ENCODE measurements at places on chromosomes 16 and 17. TPM values are rescaled to one million over a fixed set of nuclear protein-coding genes. Genes with fewer than 3 reads are reported as not detected.
A peak's percentile ranks its signal among the peaks of the same experiment; 100 is the strongest.

Gene CPHXL2
- not detected for total RNA-seq

Gene CMIP
- 17.3 TPM for total RNA-seq

DNA sequence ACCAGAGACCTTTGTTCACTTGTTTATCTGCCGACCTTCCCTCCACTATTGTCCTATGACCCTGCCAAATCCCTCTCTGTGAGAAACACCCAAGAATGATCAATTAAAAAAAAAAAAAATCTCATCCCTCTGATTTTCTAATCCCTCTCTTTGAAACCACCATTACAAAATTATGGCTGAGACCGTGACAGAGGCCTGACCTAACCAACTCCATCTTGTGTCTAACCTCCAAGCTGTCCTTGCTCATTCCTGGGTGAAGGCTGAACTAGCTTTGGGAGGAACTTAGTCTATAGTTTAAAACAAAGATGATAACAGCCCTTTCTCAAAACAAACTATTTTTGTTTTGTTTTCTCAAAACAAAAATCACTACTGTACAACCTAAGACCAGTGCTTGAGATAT is 474.5 kb downstream of the TMEM114 start:
- no peaks in the 10 kb centered on the region for H3K4me1 ChIP-seq
- H3K27me3 ChIP-seq: no peaks in the 10 kb centered on the region
- no peaks in the 10 kb centered on the region for H3K36me3 ChIP-seq
- no peak overlapping the region for H3K4me3 ChIP-seq
- H3K27ac ChIP-seq: no peak overlapping the region
- DNase-seq: no peak

Gene HSD17B1
- total RNA-seq: 0.56 TPM

Gene ITGAX
- total RNA-seq: 2.3 TPM

DNA sequence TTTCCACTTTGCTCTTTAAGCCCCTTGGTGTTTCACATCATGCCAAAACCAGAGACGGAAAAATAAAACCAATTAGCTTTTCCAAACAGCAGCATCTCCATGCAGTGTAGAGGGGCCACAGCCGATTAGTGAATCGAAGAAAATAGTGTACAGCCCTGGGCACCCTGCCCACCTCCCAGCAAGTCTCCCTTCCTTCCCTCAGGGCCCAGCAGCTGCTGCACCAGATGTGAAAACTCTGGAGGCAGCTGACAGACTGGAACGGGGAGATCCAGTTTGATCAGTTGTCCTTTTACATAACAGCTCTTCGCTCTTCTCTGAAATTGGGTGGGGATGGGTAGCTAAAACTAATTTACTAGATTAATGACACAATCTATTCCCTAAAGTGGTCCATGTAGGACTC is 19.3 kb downstream of the TMEM11 start:
- DNase-seq: peak; percentile 67
- H3K4me1 ChIP-seq: peaks cover 31% of the 10 kb centered on the region
- no peaks in the 10 kb centered on the region for H3K27me3 ChIP-seq
- no peak overlapping the region for H3K4me3 ChIP-seq
- no peak overlapping the region for H3K27ac ChIP-seq

GRCh38 chr17:5352681-5353289 is 66.7 kb downstream of the NUP88 start:
- no peak for DNase-seq
- no peak overlapping the region for H3K4me3 ChIP-seq
- peaks cover 7% of the 10 kb centered on the region for H3K4me1 ChIP-seq

GRCh38 chr16:89452241-89452640 is 38.1 kb downstream of the ANKRD11 start:
- H3K27me3 ChIP-seq: no peaks in the 10 kb centered on the region
- H3K27ac ChIP-seq: no peak overlapping the region
- H3K4me1 ChIP-seq: peaks cover 27% of the 10 kb centered on the region
- no peaks in the 10 kb centered on the region for H3K36me3 ChIP-seq

- no peaks in the 10 kb centered on the region for H3K4me1 ChIP-seq
- H3K27me3 ChIP-seq: peaks cover 77% of the 10 kb centered on the region
- no peaks in the 10 kb centered on the region for H3K36me3 ChIP-seq
- DNase-seq: no peak
These were observed 2.4 kb downstream of the SKAP1 start for GRCh38 chr17:48427598-48427997.

Gene NEK8
- total RNA-seq: 1.2 TPM

DNA sequence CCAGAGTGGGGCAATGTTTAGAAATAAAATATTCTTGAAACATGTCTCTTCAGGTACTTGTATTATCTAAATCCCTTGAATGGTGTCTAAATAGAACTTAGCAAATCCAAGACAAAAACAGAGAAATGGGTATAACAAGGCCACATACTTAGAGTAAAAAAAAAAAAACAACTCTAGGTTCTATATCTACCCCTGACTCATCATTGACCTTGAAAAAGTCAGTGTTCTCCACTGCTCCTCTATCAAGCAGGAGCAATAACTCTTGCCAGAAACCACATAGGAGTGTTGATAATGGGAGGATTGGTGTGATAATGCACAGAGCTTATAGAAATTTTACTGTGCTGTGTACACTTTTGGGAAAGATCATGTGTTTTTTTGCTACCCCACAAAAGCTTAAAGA is 296.6 kb upstream of the PMFBP1 start:
- no peak overlapping the region for H3K4me3 ChIP-seq
- H3K36me3 ChIP-seq: no peaks in the 10 kb centered on the region
- no peak for DNase-seq
- no peak overlapping the region for H3K27ac ChIP-seq
- H3K27me3 ChIP-seq: no peaks in the 10 kb centered on the region

Gene C17orf50
- not detected for total RNA-seq

GRCh38 chr17:58079300-58080033 is 3.8 kb upstream of the DYNLL2 start:
- no peaks in the 10 kb centered on the region for H3K27me3 ChIP-seq
- no peak overlapping the region for H3K4me3 ChIP-seq
- DNase-seq: no peak
- peaks cover 4% of the 10 kb centered on the region for H3K4me1 ChIP-seq
- no peaks in the 10 kb centered on the region for H3K36me3 ChIP-seq

DNA sequence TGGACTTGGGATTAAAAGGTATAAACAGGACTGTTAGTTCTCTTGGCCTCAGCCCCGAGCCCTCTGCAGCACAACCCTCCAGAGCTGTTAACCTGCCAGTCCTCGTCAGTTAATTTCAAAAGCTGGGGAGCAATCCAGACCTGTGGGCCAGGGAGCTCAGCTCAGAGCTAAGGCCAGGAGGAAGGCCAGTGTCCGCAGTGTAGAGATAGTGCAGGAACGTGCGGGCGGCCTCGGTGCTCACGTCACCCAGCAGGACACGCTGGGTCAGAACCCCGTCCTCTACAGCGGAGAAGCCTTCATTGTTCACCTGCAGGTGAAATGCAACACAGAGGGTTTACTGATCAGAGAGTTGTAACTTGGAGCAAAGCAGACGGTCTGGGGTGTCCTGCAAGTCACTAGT is 15.4 kb upstream of the NLRC3 start:
- peak overlapping the region; percentile 36 for H3K27ac ChIP-seq
- no peaks in the 10 kb centered on the region for H3K36me3 ChIP-seq
- H3K27me3 ChIP-seq: no peaks in the 10 kb centered on the region
- peak; percentile 40 for DNase-seq

DNA sequence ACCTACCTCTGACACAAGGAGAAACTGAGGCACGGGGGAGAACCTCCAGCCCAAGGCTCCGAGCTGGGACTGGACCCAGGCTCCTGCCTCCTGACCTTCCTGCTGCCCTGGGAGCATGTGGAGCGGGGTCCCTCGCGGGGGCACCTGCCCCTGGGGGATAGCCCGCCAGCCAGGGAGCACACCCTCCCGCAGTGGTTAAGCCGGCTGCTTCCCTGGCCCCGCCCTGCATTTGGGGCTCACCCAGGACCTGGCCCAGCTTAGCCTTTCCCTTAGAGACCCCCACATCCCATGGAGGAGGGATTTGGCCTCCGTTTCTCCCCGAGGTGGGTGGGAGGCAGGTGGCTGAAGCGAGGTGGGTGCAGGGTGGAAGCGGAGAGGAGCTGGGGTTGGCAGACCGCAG is 1.8 kb upstream of the CDH15 start:
- H3K27ac ChIP-seq: no peak overlapping the region
- peaks cover 63% of the 10 kb centered on the region for H3K27me3 ChIP-seq
- no peaks in the 10 kb centered on the region for H3K36me3 ChIP-seq

DNA sequence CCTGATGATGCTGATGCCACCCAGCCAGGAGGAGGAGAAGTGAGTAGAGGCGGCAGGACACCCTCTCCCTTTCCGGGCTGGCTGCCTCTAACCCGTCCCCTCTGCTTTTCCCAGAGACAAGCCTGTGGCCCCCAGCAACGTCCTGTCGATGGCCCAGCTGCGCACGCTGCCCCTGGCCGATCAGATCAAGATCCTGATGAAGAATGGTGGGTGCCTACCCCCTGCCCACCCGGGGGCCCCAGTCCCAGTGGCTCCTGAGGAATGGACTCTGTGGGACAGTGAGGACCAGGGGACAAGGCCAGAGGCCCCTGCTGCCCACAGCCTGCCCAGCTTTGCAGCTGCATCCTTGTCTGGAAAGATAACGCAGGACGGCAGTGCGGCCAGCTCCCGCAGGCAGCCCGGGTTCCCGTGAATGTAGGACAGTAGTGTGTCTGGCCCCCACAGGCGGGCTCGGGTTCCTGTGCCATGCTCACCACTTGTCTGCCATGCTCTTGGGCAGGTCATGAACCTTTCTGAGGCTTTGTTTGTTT is 19.9 kb downstream of the POLR3E start:
- no peak overlapping the region for H3K27ac ChIP-seq
- no peaks in the 10 kb centered on the region for H3K27me3 ChIP-seq
- no peaks in the 10 kb centered on the region for H3K4me1 ChIP-seq
- peaks cover 10% of the 10 kb centered on the region for H3K36me3 ChIP-seq

DNA sequence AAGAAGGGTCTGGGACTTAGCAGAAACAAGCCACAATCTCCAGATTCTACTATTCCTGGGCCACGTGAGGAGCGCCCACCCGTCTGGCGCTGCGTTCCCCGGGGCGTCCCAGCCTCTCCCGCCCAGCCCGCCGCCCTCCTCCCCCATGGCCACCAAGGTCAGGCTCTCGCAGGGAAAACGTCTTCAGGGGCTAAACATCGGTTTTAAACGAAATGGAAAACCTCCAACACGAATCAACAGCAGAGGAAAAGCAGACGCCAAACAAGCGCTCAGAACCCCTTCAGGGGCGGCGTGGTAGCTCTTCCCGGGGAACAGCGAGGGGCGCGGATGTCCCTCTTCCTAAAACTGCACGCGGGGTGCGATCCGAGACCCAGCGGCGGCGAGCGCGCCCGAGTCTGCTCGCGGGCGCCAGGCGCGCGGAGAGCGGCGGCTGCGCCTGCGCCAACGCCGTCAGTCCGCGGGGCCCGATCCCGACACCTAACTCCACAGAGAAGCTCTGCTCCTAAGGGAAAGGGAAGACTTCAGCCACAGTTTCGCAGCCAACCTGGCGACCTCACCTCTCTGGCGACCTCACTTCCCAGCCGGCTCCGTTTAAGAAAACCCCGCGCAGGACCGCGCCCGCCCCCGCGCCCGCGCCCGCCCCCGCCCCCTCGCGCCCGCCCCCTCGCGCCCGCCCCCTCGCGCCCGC is 505 bp upstream of the COG1 start:
- peak overlapping the region; percentile 94 for H3K27ac ChIP-seq
- peak; percentile 73 for DNase-seq
- no peaks in the 10 kb centered on the region for H3K27me3 ChIP-seq
- peak overlapping the region; percentile 86 for H3K4me3 ChIP-seq
- H3K36me3 ChIP-seq: peaks cover 5% of the 10 kb centered on the region
- peaks cover 5% of the 10 kb centered on the region for H3K4me1 ChIP-seq

DNA sequence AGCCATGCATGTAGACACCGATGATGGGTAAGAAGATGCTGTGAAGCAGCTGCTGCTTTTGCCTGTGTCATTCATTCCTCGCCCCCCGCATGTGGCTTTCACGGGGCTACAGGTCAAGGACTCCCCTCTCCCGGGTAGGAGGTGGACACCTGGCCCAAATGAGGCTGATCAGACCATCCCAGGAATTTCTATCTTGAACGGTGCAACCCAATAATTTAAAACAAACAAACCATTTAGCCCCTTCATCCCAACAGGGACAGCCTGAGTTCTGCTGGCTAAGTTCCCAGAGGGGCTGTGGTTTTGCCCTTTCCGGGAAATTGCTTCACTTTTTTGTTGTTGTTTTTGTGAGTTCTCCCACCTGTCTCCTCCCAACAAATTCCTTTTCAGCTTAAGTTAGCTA is 137.7 kb upstream of the CDH5 start:
- no peak for DNase-seq
- no peaks in the 10 kb centered on the region for H3K27me3 ChIP-seq
- no peak overlapping the region for H3K4me3 ChIP-seq
- H3K4me1 ChIP-seq: peaks cover 4% of the 10 kb centered on the region

GRCh38 chr16:81547194-81547938 is 102.8 kb downstream of the CMIP start:
- H3K4me3 ChIP-seq: no peak overlapping the region
- H3K27me3 ChIP-seq: no peaks in the 10 kb centered on the region
- peaks cover 6% of the 10 kb centered on the region for H3K4me1 ChIP-seq
- H3K27ac ChIP-seq: no peak overlapping the region

DNA sequence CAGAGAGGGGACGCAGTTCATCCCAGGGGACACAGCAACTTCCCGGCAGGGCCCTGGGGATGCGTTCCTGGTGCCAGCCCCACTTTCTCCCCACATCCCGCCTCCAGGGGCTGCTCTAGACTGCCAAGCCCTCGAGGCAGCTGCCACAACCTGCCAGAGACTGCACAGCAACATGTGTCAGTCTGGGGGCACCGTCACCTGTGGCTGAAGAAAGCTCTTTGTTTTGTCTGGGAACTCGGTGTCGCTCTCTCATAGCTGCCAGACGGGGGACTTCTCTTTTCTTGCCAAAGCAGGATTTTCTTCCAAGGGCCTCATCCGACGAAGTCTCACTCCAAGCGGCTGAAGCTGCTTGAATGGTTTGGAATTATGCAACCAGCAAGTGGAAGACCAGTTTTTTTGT is 43.7 kb downstream of the COTL1 start:
- no peak overlapping the region for H3K4me3 ChIP-seq
- H3K27me3 ChIP-seq: no peaks in the 10 kb centered on the region
- peaks cover 27% of the 10 kb centered on the region for H3K36me3 ChIP-seq

DNA sequence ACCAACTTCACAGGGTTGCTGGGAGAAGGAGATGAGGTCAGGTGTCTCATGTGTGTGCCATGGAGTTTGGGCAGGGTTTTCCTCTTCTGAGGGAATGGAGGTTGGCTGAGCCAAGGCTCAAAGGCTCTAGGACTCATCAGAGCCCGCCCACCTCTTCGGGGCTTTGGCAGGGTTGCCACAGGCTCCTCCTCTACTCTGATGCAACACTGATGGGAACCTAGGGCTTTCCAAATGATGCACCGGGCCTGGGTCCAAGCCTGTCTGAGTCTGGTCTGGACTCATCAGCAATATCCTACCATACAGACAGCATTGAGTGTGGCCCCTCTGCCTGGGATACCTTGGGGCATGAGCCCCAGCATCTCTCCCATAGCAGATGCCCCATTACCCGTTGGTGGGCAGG is 59.5 kb upstream of the LHX1 start:
- H3K4me3 ChIP-seq: no peak overlapping the region
- no peak for DNase-seq
- no peak overlapping the region for H3K27ac ChIP-seq
- H3K4me1 ChIP-seq: no peaks in the 10 kb centered on the region
- no peaks in the 10 kb centered on the region for H3K27me3 ChIP-seq

Gene ENPP7
- not detected for total RNA-seq

- H3K36me3 ChIP-seq: peaks cover 9% of the 10 kb centered on the region
- peaks cover 29% of the 10 kb centered on the region for H3K4me1 ChIP-seq
- no peaks in the 10 kb centered on the region for H3K27me3 ChIP-seq
- peak overlapping the region; percentile 56 for H3K4me3 ChIP-seq
- peak overlapping the region; percentile 66 for H3K27ac ChIP-seq
These were observed 13.0 kb downstream of the SARM1 start for GRCh38 chr17:28384281-28385036.

Measured in heart right ventricle (tissue), 16 donors.